ENCODE measurements at places on chromosomes 4 and X.

GRCh38 chr4:83644677-83645659 lies 109.1 kb downstream of the GPAT3 start:
- DNase-seq = peak; percentile 56

DNA sequence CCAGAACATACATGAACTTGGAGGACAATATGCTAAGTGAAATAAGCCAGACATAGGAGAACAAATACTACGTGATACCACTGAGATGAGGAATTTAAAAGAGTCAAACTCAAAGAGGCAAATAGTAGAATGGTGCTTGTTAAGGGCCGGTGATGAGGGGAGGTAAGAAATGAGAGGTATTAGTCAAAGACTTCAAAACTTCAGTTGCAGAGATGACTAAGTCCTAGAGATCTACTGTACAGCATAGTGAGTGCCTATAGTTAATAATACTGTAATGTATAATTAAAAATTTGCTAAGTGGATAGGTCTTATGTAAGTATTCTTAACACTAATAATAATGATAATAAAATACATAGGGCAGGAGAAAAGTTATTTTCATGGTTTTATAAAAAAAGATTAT lies 126.9 kb upstream of the VEGFC start:
- no peak for DNase-seq

GRCh38 chr4:107643021-107643420 lies 77.0 kb downstream of the PAPSS1 start:
- DNase-seq = no peak

- peak; percentile 84 for DNase-seq
Measured at GRCh38 chr4:90958256-90958895, 831.2 kb downstream of the CCSER1 start.

DNA sequence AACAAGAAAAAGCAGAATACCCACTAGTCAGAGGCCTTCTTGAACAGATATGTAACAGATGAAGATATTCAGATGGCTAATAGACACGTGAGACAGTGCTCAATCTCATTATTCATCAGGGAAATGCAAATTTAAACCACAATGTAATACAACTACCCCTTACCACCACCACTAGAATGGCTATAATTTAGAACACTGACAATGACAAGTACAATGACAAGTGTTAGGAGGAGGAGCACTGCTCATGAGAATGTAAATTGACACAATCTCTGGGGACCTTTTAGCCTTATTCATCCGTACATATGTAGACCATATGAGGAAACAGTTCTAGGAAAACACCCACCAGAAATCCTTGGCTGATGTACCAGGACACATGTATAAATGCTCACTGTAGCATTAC lies 13.1 kb downstream of the ZNF81 start:
- no peak for DNase-seq
